ENCODE measurements at places on chromosomes 11 and 22. TPM values are rescaled to one million over a fixed set of nuclear protein-coding genes. Genes with fewer than 3 reads are reported as not detected.

CTSW gene
- 0.59 TPM for total RNA-seq

GSTT2B gene
- not detected for total RNA-seq

CSNK1E gene
- 172 TPM for total RNA-seq

KCNQ1 gene
- total RNA-seq: not detected

MPEG1 gene
- total RNA-seq: 0.77 TPM

PRR14L gene
- 29.2 TPM for total RNA-seq

PLAAT5 gene
- total RNA-seq: 1.3 TPM
